ENCODE measurements at places on chromosomes 16 and 17.

- DNase-seq: no peak
These were observed 31.2 kb downstream of the CIBAR2 start for GRCh38 chr16:85081038-85081437.

- DNase-seq: no peak
These were observed 12.5 kb upstream of the TMED6 start for GRCh38 chr16:69364088-69364487.

DNA sequence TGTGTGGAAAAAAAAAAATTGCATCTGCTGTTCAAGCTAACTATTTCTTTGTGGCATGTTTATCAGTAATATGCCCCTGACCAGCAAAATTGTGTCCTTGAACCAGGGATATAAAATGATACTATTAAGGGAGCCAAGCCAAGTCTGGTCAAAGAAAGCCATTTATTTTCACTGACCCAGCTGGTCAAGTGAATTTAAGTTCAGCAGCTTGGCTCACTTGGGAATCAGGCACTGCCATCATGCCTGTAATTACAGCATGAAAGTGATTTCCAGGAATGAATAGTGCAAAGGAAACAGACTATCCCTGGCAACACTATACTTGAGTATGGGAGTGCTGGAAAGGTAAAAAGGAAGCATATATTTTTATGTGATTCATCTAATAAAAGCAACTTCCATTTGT is 934.6 kb upstream of the CDH8 start:
- no peak for DNase-seq

GRCh38 chr17:866568-867103 is 84.5 kb downstream of the MRM3 start:
- no peak for DNase-seq

GRCh38 chr17:55149485-55149884 is 115.3 kb upstream of the HLF start:
- no peak for DNase-seq

DNA sequence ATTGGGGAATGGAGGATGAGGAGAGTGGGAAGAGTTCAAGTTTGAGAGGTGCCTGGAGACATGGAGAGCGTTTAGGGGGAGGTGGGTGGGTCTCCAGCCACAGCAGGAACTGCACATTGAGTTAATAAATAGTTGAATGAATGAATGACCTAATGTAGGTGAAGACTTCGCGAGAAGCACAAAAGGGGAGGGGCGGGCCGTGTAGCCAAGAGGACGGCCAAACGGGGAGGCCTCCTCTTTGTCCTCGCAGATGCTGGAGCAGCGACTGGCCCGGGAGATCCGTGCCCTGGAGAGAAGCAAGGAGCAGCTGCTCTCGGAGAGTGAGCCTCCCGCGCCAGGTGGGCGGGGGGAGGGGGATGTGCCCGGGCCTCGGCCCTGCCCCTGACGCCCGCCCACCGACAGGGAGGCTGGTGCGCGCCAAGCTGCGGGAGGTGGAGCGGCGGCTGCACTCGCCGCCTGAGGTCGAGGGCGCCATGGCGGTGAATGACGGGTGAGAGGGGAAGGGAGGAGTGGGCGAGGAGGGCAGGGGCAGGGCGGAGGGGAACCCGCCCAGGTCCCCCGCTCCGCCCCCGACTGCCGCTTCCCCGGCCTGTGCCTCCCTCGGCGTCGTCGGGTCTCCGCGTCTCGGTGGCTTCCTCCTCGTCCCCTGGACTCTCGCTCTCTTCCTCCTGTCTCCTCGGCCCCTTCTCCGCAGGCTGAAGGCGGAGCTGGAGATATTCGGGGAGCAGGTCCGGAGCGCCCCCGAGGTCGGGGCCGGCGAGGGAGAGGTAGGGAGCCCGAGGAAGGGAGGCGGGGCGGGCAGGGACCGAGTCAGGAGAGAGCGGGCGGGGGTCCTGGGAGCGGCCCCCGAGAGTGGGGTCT is 12.9 kb downstream of the SYCE1L start:
- DNase-seq: peak; percentile 71

- DNase-seq: no peak
These were observed 184.8 kb upstream of the CIBAR2 start for GRCh38 chr16:85296859-85297660.

GRCh38 chr16:27374804-27375425 is 27.1 kb upstream of the IL21R start:
- DNase-seq: no peak

DNA sequence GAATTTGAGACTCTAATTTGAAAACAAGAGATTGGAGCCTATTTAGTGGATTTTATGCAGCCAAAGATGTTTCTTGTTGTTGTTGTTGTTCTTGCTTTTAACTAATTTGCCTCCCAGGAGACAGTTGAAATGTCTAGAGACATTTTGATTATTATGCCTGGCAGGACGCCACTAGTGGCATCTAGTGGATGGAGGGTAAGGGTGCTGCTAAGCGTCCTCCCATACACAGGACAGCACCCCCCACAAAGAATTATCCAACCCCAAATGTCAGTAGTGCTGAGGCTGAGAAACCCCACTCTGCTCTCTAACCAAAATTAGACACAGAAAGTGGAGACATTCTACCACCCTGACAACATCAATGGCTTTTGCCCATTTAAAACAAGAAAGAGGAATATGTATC is 15.4 kb upstream of the HSBP1 start:
- DNase-seq: no peak

DNA sequence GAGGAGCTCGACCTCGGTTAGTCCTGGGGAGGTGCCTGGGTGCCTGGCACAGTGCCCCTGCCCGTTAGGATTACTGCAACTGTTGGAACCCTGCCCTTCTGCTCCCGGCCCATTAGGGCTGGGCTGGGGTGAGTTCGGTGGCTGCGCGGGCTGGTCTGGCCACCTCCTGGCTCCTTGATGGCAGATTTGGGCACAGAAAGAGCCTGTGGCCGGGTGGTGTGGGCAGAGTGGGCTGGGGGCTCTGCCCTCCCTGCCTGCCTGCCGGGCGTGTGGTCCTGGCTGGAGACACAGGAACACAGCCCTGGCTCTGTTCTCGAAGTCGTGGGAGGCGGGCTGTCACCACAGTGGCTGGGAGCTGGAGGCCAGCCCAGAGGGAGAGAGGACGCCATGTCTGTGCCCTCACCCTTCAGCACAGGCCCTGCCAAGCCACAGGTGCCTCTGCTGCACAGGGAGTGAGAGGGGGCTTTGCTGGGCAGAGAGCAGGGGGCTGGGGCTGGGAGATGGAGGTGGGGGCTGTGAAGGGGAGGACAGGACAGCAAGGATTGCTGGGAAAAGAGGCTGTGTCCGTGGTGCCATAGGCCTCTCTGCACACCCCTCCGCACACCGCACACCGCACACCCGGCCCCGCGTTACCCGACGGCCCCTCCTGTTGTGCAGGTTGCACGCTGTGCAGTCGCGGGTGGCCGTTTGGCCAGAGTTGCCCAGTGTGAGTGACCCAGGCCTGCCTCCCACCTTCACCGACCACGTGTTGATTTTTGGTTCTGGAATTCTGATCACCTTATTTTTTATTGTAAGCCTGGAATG is 236.6 kb upstream of the GSE1 start:
- no peak for DNase-seq

GRCh38 chr17:59698143-59698542 is 9.1 kb downstream of the PTRH2 start:
- no peak for DNase-seq

DNA sequence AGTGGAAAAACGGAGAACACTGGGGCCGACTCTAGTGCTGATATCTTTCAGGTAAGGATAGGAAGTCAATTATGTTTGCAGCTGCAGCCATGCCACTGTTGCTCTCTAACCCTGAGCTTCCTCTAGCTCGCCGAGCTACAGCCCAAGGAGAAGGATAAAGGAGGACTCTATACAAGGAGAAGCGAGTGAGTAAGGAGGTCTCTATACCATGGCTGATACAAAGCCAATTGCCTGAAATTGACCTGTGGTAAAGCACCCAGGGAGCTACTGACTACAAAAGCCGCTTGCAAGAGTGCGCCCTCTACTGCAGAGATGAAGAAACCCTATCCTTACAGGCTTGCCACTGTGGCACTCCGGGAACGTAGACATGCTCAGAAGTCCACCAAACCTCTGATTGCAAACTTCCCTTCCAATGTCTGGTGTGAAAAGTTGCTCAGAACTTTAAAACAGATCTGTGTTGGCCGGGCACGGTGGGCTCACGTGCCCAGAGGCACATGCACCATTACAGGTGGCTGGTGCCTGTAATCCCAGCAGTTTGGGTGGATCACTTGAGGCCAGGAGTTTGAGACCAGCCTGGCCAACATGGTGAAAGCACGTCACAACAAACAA is 10.8 kb upstream of the SLC46A1 start:
- peak; percentile 42 for DNase-seq

GRCh38 chr17:31726980-31727427 is 132.0 kb downstream of the COPRS start:
- no peak for DNase-seq

Measured in NCI-H187 (cell line).